Right ventricle myocardium superior (tissue), 1 donor: ENCODE measurements at places on chromosomes 2 and 18. TPM values are rescaled to one million over a fixed set of nuclear protein-coding genes. Genes with fewer than 3 reads are reported as not detected.

VAMP5 gene
- 56.3 TPM for total RNA-seq

PRKAG3 gene
- not detected for total RNA-seq

HOXD3 gene
- 0.38 TPM for total RNA-seq

CCDC68 gene
- 3.7 TPM for total RNA-seq

MTX2 gene
- 50.3 TPM for total RNA-seq

AQP12A gene
- not detected for total RNA-seq

PDE11A gene
- 2.2 TPM for total RNA-seq

ELOA2 gene
- total RNA-seq, result not detected

CDKL4 gene
- total RNA-seq, result not detected

CCDC141 gene
- 136 TPM for total RNA-seq

OR6B3 gene
- total RNA-seq, result not detected

GNLY gene
- total RNA-seq, result 1.7 TPM

CBLN2 gene
- not detected for total RNA-seq

RNU2-63P gene
- total RNA-seq, result not detected

NEB gene
- total RNA-seq, result 1.5 TPM

FBXO36 gene
- total RNA-seq, result 0.65 TPM

SOWAHC gene
- 2.7 TPM for total RNA-seq

CLHC1 gene
- 5.6 TPM for total RNA-seq

CFC1 gene
- not detected for total RNA-seq

SPRED2 gene
- 14.9 TPM for total RNA-seq

TMBIM1 gene
- 117 TPM for total RNA-seq

B4GALT6 gene
- 7.4 TPM for total RNA-seq

CREG2 gene
- not detected for total RNA-seq

VWC2L gene
- total RNA-seq, result not detected

SKOR2 gene
- not detected for total RNA-seq
